ENCODE measurements at places on chromosomes 13 and 19.
A peak's percentile ranks its signal among the peaks of the same experiment; 100 is the strongest.

DNA sequence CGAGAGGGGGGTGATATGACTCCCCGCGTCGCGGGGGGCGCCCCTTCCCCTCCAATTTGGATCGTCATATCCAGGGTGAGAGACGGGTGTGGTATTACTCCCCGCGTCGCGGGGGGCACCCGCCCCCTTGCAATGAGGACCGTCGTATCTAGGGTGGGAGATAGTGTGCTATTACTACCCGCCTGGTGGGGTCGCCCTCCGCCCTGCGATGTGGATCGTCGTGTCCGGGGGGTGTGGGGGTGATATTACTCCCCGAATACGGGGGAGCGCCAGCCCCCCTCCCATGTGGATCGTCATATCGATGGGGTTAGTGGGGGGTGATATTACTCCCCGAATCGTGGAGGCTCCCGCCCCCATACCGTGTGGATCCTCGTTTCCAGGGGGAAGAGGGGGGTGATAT lies 29.2 kb upstream of the RGCC start:
- DNase-seq = no peak

GRCh38 chr19:19719798-19720197 lies 13.1 kb downstream of the ZNF14 start:
- no peak for DNase-seq

DNA sequence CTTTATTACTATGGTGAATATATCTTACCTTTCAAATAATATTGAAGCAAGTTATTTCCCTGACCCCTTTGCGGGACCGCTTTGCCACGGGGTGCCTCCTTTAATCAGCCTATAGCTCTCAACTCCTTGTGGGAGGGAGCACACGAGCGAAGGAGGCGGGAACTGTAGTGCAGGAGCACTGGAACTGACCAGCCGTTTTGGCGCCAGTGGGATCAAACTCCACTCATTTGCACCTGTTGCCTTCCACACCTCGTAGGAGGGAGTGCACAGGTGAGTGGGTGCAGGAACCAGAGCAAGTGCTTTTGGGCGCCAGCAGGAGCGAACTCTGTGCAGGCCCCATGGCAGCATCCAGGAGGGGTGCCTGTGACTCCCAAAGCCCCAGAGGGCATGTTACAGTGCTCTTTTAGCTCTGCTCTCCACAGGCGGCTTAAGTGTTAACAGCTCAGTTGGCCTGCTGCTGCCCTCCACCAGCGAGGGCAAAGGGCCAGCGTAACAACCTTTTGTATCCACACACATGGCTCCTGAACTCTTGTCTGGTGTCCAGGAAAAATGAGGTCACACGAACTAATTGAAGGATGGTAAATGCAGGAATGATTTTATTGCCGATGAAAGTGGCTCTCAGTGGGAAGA lies 206.9 kb downstream of the GGACT start:
- DNase-seq = no peak

DNA sequence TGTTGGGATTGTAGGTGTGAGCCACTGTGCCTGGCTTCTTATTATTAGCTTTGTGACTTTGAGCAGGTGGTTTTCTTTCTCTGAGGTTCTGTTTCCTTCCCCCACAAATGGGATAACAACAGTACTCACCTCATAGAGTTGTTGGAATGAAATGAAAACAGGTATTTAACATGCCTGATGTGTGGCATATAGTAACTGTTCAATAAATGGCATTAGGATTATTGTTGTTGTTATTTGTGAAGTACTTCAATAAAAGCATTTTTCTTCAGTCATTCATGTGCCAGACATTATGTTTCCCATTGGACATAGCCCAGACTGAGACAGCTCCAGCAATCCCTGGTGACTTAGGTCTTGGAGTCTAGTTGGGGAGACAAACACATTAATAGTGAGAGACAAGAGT lies 1.5 kb downstream of the MEGF8 start:
- no peak for DNase-seq

- no peak for DNase-seq
Observed at GRCh38 chr13:63190742-63191141, 1775.1 kb upstream of the PCDH20 start.

GRCh38 chr13:98307463-98308085 lies 130.5 kb upstream of the RNF113B start:
- no peak for DNase-seq

- no peak for DNase-seq
Observed at GRCh38 chr13:97640268-97640667, 206.3 kb downstream of the RAP2A start.

GRCh38 chr19:50932690-50933083 lies 20.2 kb downstream of the KLK5 start:
- no peak for DNase-seq

GRCh38 chr13:108352599-108352998 lies 83.1 kb downstream of the TNFSF13B start:
- DNase-seq = no peak

GRCh38 chr19:55599842-55600661 lies at the start of gene ZNF524:
TSS of gene ZNF524 (plus strand) at chr19:55600288. CDS start at chr19:55602113, 1,825 bp downstream.
- DNase-seq = peak; percentile 99

GRCh38 chr13:80339563-80339911 lies 1.4 kb downstream of the SPRY2 start:
- no peak for DNase-seq

- no peak for DNase-seq
Observed at GRCh38 chr13:36764536-36764935, 54.5 kb upstream of the RFXAP start.
